RPMI8226 (cell line): ENCODE measurements at places on chromosomes 12 and 14.

DNA sequence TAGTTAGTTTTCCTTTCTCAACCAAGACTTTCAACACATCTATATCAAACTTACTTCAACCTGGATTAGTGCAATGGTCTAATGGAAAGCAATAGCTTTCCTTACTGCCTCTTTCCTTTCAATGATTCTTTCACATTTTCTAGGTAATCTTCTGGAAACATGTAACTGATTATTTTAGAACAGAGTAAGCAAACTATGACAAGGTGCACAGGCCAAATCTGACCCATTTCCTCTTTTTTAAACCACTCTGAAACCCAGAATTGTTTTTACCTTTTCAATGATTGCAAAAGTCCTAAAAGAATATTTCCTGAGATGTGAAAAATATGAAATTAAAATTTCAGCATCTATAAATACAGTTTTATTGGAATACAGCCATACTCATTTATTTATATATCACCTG is 81.6 kb upstream of the TMTC2 start:
- DNase-seq = no peak

DNA sequence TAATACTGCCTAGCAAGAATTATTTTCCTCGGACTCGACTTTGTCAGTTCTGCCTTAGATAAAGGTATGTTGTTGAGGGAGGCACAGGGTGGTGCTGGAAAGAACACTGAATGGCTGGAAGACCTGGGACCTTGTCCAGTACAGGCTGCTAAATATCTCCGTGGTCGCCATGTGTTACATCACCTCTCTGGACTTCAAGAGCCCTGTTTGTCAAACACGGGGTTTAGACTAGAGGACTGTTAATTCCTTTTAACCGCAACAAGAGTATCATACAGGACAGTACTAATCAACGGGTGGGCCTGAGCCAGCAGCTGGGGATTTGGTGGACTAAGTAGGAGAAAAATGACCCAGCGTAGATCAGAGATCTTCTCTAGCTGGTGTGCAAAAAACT is 476.3 kb downstream of the LRIG3 start:
- DNase-seq = no peak

DNA sequence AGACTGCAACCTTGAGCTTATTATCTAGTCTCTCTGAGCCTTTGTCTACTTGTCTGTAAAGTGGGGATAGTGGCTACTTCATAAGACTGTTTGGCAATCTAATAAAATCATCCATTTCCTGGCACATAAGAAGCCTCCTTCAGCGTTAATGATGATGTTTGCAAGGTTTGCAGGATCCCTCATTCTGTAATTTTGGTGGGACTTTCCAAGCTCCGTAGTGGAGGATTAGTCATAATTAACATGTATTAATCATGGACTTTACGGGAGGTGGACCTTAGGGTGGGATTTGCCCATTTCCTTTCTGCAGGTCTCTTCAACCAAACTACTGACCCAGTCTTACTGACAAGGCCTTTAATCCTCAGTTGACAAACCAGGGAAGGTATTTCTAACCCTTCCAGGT is 66.2 kb downstream of the NTF3 start:
- no peak for DNase-seq

DNA sequence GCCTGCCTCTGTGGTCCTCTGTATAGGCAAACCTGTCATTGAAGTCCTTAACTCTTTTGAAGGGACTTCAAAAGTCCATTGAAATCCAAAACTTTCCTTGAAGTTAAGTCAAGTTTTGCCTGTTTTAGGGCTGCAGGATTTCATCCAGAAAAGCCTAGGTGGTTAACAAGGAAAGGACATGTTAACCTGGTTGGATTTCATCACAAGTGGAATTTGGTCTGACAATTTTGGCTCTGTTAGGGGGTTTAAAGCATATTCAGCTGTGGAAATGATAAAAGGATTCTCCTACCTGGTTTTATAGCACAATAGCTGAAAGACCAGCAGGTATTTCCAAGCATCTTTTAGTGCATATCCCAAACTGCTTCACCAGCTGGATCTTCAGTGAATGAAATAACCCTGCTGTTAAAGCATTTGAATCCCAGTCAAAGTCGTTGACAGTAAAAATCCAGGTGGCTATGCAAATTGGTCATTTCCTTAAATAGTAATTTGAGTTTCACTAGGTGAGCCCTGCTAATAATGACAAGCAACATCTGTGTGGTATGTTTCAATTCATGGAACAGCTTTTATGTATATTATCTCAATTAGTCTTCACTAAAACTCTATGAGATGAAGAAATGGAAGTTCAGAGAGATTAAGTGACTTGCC is 400.5 kb downstream of the ETNK1 start:
- no peak for DNase-seq

DNA sequence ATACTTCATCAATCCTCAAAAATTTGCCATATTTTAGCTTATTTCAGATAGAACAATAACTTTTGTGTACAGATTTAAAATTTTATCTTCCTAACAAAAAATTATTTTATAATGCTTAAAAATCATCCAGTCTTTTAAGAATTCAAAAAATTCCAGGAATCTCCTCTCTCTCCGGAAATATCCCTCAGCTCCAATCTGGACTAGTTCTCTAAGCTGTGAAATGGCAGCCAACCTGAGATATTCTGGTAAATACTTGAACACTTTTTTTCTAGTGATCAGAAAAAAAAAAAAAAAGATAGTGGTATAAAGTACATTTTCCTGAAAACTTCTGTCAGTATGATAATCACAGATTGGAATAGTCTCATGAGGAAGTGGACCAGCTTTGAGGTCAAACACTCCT is 57.6 kb downstream of the SSPN start:
- no peak for DNase-seq

- no peak for DNase-seq
These were observed 375 bp downstream of the FAIM2 start for GRCh38 chr12:49903351-49903699.

DNA sequence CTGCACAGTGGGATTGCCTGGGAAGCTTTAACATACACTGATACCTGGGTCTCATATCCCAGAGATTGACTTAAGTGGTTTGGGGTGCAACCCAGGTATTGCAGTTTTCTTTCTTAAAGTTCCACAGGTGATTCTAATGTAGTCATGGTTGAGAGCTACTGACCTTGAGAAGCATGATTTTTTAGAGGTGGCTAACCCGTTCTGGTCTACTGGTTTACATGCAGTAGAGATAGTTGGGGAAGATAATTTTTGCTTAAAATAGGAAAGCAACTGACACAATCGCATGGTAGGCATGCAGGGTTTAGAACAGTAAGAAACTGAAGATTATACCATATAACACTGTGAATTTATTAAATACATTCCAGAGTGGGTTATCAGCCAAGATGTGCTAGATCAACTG is 134.2 kb upstream of the DNM1L start:
- DNase-seq = no peak

- no peak for DNase-seq
These were observed 204.9 kb upstream of the LHX5 start for GRCh38 chr12:113676547-113676946.

DNA sequence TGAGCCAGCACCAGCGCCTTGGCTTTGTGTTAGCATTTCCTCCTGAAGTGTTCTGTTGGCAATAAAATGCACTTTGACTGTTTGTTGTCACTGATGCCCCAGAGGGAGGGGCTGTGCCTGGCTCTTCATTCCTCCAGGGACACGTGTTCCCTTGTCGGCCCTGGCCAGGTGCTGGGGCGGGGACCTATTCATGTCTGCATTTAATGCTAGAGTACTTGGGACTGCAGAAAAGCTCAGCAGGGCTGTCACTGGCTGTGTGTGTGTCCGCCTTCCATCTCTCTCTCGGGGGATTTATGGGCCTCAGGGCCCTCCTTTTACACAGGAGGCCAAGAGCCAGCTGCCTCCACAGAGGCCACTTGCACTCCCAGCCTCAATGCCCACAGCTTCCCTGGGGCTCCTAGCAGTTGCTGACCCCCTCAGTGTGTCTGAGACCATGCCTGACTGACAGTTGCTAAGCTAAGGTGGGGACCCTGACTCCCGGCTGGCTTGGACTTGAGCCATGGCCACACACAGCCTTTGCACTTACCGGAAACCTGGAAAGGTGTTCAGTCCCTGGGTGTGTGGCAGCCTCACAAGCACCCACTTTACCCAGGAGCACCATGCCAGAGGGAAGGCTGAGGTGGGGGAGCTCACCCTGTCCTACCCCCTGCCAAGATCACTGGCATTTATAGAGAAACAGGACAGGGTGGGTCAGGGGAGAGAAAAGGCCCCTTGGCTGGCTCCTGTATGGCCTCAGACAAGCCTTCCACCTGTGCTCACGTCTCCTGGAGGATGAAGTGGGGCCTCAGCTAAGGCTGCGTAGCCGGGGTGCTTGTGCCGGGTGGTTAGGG is 27.8 kb downstream of the HIP1R start:
- no peak for DNase-seq

GRCh38 chr12:97386133-97386581 is 76.4 kb upstream of the RMST start:
- no peak for DNase-seq
